ENCODE measurements at places on chromosomes 1 and 21.

GRCh38 chr1:183871142-183871541, 66.2 kb downstream of the RGL1 start:
- no peak for DNase-seq

DNA sequence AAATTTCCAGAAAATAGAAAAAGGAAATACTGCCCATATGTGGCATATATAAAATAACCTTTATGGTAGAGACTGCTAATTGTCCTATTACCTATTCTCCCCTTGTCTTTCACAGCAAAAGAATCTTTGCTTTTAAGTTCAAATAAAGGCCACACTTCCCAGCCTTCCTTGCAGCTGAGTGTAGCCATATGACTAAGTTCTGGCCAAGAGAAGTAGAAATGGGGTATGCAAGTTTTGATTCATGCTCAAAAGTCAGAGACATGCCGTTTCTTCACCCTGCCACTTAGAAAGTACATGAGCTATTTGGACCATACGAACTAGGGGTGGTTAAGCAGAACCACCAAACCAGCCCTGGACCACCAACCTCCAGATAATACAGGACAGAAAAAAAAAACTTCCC, 18.3 kb upstream of the S100A2 start:
- DNase-seq = no peak

DNA sequence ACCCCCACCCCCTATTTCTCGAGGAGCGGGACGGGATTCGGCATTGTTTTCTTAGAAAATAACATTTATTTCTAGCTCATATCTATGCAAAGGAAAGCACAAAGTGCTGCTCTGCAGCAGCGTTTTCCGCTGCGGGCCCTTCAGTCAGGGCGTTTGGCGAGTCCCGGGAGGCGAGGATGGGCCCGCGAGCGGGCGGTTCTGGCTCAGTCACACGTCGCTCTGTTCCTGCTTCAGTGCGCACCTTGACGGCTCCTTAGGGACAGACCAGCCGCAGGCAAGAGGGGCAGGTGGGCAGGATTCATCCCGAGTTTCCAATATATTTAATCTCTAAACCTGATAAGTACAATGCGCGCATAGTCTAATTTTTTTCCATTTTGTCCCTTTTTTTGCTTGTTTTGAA, 5.7 kb downstream of the DMRTA2 start:
- no peak for DNase-seq

GRCh38 chr1:210505601-210506496, 177.1 kb downstream of the HHAT start:
- no peak for DNase-seq

DNA sequence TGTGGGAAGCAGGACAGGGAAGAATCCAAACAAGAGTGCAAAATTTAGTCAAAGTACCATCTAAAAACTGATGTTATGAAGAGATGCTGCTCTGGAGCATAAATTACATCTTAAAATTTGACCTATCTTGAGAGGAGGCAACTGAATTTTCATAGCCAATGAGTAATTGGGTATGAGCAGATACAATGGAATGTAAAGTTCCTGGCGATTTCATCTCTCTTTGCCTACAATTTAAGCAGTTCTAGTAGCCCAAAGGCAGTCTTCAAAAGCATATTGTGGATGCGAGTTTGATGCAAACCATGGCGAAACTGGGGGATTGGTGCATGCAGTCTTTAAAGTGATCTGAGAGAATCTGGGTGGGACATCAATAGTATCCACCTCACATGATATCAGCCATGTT, 1265.9 kb downstream of the BRINP3 start:
- DNase-seq = no peak

- DNase-seq = no peak
Measured at GRCh38 chr1:110728388-110729001, 53.8 kb upstream of the KCNA3 start.

- DNase-seq = no peak
Measured at GRCh38 chr1:208393826-208394225, 149.6 kb upstream of the PLXNA2 start.

DNA sequence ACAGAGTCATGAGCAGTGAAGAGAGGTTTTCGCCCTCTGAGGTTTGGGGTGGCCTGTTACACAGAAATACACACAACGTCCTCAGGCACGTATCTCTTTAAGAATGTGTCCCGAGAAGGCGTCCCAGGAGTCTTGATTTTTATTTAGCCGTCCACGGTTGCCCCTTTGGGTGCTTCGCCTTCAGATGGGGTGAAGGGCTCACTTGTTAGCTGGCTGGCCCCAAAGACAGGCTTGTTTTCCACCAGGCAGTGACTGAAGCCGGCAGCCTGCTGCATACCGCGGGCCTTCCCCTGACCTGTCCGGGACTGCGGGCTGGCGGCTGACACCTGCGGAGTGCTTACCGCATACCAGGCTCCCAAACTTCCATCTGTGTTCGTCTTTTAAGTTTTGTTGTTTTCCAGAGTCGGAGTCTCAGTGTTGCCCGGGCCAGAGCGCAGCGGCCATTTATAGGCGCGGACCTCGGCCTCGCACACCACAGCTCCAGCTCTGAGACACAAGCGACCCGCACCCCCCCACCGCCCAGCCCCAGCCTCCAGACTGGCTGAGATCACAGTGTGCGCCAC, 1.6 kb upstream of the ADARB1 start:
- DNase-seq = no peak

- no peak for DNase-seq
Measured at GRCh38 chr1:241557551-241558193, 25.5 kb downstream of the KMO start.

DNA sequence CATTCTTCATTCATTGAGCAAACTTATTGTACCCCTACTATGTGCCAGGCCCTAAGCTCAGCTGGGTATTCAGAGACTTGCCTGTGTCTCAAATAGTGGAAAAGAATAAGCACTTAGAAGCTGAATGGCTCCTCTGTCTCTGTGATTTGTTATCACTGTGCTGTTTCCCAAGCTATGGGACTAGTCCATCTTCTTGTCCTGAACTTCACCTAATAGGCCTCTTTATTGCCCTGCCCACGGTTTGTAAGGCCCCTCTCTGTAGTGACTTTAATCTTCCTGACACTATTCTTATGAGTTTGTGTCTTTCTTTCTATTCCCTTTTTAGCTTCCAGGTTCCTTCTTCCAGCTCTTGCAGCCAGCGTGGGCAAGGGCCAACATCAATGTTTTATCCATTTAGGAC, 85.4 kb upstream of the LPGAT1 start:
- no peak for DNase-seq

DNA sequence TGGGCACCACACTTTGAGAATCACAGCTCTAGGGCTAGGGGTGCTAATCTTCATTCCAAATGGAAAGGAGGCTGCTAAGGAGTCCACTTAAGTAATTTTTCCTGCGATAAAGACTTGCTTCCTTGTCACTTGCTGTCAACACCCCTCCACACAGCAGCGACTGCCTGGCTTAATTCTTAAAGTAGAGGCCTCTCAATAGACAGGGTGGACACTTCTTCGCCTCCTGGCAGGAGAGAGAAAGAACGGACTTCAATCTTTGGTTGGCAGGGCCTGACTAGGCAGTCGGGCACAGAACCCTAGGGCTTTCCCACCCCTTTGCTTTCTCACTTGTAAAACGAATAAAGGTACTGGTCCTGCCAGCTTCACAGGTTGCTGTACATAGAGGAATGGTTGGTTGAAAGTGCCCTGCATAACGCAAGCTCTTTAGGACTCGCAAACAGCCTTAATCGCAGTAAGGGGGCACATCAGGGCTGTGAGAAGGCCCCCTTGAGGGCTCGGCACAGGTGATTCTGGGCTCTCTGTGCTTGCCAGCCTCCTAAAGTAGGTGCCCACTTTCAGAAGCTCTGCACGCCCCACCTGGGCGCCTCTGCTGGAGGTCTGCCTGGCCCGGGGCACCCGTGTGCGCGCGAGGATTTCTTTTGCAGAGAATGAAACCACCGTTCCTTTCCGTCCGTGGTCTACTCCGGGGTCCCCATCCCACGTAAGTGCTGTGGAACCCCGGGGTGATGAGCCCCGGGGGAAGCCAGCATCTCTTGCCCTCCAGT, 47.6 kb upstream of the CD34 start:
- DNase-seq = no peak

DNA sequence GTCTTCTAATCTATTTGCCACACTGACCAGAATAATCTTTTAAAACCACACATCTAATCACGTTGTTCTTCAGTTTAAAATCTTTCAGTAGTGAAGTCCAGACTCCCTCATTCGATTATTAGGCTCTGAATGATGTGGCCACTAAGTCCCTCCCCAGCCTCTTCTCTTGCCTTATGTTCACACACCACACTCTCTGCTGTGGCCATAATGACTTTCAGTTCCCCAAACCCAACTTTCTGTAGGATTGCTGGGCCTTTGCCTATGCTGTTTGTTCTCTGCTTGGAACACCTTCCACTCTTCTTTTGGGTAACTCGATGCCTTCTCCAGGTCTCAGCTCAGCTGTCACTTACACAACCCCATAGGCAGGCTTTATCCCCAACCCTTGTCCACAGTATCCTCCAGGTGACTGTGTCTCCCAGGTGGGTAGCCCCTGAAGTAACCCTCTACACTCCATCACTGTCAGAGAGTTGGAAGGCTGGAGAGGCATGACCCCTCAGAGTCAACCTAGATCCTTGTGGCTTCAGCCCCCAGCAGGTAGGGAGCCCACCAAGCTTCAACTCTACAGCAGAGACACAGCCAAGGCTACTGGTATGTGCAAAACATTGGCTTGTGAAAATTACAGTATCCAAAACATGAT, 8.4 kb upstream of the SLC37A1 start:
- DNase-seq = no peak

DNA sequence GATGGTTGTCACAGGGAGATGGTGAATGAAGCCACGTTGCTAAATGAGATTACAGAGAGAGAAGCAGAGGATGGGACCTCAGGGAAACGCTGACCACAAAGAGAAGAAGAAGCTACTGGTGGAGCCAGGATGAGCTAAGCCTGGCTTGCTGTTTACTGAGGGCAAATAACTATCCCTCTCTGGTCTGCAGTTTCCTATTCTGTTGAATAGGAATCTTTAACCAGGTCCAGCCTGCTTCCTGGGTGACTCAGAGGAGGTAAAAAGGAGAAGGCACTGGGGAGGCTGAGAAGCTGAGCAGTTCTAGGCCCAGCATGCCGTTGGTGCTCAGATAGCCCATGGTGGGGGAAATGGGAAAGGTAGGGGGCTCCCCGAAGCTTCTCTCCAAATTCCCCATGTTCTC, 29.6 kb downstream of the DMBX1 start:
- DNase-seq = no peak

DNA sequence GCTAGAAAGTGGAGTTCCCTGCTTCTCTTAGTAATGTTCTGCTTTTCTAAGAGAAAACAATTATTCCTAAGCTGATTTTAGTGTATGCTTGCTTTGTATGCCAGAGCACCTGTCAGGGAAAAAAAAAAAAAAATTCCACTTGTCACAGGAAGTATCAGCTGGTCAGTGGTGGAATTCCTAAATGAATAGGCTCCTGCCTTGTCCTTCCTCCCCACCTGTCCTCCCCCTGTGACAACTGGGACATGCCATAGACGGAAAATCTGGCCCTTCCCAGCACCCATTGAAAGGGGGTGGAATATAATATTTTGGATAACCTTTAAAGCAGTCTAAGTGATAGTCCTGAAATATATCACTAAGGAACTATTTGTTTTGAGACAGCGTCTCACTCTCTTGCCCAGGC, 10.8 kb downstream of the FNDC5 start:
- no peak for DNase-seq

- no peak for DNase-seq
Measured at GRCh38 chr1:179327679-179328078, 34.1 kb downstream of the SOAT1 start.

All from NCI-H1092 (cell line).